ENCODE measurements at places on chromosomes 13 and 19.

- no peak for DNase-seq
These were observed 919.8 kb upstream of the SLITRK1 start for GRCh38 chr13:84802073-84802472.

- no peak for DNase-seq
These were observed 7.2 kb downstream of the PLEKHF1 start for GRCh38 chr19:29672319-29672932.

- DNase-seq: peak; percentile 39
These were observed 28.2 kb downstream of the KCNC3 start for GRCh38 chr19:50300814-50301606.

GRCh38 chr19:49840736-49841249 lies 10.2 kb upstream of the PTOV1 start:
- DNase-seq: no peak

DNA sequence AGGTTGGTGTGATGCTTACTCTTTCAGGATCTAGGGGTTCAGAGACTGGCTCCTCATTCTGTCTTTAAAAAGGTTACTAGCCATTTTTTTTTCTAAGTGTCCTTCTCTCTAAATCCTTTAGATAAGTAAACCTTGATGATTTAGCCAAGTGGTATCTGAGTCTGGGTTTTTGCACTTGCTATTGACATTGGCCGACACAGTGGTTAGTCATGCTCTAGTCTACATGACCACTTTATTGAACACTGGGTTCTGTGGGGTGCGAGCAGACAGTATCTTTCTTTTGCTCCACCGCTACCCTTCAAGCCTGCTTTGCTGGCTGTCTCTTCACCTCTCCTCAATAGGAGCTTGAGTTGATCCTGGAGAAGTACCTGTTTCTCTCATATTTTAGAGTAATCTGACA lies 6.2 kb upstream of the NUP58 start:
- DNase-seq: no peak

DNA sequence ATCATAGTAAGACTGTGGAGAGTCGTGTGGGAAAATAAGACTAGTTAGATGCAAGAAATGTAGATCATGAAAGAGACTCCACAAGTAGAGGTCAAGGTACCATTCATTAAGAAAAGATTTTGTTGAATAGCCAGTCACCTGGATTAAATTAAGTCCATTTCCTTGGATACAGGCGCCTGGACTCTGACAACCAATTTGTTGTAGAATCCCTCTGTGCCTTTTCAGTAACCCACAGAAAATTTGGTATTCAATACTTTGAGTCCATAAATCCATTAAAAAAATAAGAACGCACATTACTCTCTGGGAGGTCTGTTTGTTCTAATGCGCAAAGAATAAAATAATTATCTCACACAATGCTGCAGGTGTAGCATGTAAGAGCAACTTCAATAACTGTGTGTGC lies 469.4 kb downstream of the KLF12 start:
- DNase-seq: no peak

DNA sequence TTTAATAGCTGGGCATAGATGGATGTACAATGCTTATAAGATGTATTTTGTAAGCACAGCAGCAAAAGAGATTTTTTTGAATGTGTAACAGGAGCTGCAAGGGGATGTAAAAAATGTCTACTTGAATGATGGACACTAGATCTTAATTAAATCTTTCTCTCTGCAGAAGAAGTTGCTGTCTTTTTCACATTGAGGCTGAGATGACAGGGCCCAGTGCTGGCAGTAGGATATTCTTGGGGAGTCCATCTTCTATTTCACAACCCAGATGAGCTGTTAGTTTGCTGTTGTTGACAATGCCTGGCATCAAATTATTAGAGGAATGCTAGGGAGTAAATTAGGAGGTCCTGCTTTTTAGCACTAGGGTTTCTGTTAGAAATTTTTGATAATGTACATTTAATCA lies 698.7 kb downstream of the SLITRK5 start:
- DNase-seq: no peak

Data from activated T-cell treated with anti-CD3 and anti-CD28 coated beads, Interleukin-2, amount 50 U/mL, for 72 hours (primary cell).